ENCODE measurements at places on chromosomes 5 and 9.

- no peak for DNase-seq
These were observed 126.0 kb downstream of the SUSD1 start for GRCh38 chr9:112048924-112049691.

- DNase-seq, result no peak
These were observed 915.5 kb downstream of the NR2F1-AS1 start for GRCh38 chr5:92665506-92665905.

GRCh38 chr5:9661316-9662015 is 31.3 kb upstream of the TAS2R1 start:
- no peak for DNase-seq

DNA sequence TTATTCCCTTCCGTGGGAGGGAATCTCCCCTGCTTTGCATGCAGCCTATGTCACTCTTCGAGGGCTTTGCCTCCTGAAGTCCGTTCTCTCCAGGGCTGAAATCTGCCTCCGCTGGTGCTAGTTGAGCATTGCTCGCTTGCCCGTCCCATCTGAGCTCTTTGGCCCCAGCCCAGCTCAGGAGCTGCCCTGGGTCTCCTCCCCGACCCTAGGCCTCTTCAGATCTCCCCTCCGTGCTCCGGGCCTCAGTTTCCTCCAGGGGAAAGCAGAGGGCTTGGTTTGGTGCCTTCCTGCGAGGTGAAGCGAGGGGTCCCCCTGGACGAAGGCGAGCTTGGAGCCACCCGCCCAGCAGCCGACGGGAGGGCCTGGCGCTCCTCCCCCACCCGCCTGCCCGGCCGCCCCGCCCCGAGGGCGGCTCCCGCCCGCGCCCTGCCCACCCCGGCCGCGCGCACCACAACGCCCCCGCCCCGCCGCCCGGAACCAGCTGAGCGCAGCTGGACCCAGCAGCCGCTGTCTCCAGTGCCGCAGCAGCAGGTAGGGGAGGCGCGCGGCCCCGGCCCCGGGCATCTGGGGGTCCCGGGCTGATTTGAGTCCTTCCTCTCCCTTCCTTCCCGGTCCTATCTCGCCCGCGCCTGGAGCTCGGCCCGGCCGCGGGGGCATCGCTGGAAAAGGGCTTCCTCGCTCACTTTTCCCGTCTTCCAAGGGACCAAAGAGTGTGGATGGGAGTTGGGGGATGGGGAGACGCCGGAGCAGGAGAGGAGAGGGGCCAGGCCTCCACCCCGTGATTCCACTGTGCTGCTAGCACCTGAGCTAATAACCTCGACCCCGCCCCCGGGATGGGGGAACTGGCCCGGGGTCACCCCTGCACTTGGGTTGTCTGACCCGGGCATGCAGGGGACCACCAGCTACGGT is at the start of gene GSN:
TSS of gene GSN (plus strand) at position 474 of the 909 bp plus-strand sequence. CDS start 33,810 bp downstream, outside the sequence.
- peak; percentile 21 for DNase-seq

GRCh38 chr5:40784027-40784653 is 14.0 kb downstream of the PRKAA1 start:
- DNase-seq, result no peak

DNA sequence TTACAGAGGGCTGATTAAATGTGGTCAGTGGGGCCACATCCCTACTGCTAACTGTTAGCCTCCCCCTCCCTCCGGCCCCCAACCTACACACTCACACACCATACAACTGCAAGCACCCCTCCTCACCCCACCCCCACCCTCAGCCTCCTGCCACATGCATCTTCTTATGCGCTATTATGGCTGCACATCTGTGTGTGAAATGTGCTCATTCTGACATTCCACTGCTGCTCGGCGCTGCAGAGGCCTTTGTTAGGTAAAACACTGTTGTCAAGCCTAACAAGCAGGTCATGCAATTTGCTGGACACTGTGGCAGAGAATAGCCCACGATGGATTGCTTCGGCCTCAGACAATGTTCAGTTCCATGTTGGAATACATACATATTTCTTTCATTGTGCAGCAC is 173.6 kb downstream of the NR2F1-AS1 start:
- no peak for DNase-seq

GRCh38 chr5:105924366-105924765 is 1746.4 kb downstream of the EFNA5 start:
- no peak for DNase-seq

DNA sequence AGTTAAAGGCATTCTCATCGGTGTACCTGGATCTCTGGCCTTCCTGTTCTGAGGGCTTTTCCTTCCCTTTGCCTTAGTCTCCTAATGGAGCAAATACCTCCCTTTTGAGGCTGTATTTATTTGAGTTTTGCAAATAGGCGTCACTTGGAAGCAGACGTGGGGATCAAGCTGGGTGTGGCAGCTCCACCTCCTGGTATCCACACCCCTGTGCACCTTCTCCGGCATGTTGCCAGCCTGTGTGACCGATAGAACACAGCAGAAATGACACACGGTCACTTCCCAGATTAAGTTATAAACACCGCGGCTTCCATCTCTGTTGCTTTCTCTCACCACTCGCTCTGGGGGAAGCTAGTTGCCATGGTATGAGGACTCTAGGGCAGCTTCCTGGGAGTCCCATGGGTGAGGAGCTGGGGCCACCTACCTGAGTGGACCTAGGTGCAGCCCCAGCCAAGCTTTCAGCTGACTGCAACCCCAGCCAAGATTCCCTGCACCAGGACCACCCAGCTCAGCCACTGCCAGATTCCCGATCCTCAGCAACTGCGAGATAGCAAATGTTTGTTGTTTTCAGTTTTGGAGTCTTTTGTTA is 214.4 kb upstream of the MVB12B start:
- DNase-seq, result no peak

All from activated CD4-positive, alpha-beta T cell treated with anti-CD3 and anti-CD28 coated beads for 1 hour (primary cell).